ENCODE measurements at places on chromosomes 13 and 19. TPM values are rescaled to one million over a fixed set of nuclear protein-coding genes. Genes with fewer than 3 reads are reported as not detected.

GRCh38 chr13:99004978-99005377 lies 27.1 kb upstream of the DOCK9 start:
- no peak for DNase-seq
- no peak overlapping the region for H3K4me3 ChIP-seq
- no peak overlapping the region for H3K27ac ChIP-seq

Gene CRLF1
- total RNA-seq: 0.18 TPM

GRCh38 chr19:14059652-14060155 lies 2.2 kb downstream of the PALM3 start:
- peaks cover 33% of the 10 kb centered on the region for H3K27me3 ChIP-seq
- H3K27ac ChIP-seq: no peak overlapping the region
- no peak overlapping the region for H3K4me3 ChIP-seq
- DNase-seq: no peak

- DNase-seq: no peak
- no peaks in the 10 kb centered on the region for H3K36me3 ChIP-seq
- no peaks in the 10 kb centered on the region for H3K27me3 ChIP-seq
Measured at GRCh38 chr19:30679153-30679702, 307.0 kb downstream of the ZNF536 start.

Gene COQ8B
- 14.9 TPM for total RNA-seq

DNA sequence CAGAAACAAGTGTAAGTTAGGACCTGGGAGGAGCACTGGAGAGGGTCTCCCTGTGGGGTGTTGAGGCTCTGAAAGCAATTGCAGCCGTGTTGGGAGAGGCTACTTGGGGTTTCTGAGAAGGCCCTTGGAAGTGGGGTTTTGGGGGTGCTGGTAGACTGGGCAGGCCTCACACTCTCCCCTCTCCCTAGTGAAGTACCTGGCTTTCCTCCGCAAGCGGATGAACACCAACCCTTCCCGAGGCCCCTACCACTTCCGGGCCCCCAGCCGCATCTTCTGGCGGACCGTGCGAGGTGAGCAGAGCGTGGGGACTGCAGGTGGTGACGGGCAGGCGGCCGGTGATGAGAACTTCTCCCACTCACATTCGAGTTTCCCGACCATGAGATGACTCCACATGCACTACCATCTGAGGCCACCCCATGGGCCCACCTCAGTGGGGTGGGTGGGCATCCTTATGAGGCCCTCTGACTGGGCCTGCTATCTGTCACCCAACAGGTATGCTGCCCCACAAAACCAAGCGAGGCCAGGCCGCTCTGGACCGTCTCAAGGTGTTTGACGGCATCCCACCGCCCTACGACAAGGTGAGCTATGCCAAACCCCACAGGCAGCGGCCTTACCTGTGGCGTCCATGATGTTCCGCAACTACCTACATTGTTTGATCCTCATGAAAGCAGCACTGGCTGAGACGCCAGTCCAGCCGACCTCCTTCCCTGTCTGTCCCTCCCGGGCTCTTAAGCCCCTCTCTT lies 3.0 kb downstream of the RPL13A start:
- no peaks in the 10 kb centered on the region for H3K27me3 ChIP-seq
- DNase-seq: no peak
- H3K36me3 ChIP-seq: peaks cover 47% of the 10 kb centered on the region

Gene ADAMTS10
- 3.4 TPM for total RNA-seq

DNA sequence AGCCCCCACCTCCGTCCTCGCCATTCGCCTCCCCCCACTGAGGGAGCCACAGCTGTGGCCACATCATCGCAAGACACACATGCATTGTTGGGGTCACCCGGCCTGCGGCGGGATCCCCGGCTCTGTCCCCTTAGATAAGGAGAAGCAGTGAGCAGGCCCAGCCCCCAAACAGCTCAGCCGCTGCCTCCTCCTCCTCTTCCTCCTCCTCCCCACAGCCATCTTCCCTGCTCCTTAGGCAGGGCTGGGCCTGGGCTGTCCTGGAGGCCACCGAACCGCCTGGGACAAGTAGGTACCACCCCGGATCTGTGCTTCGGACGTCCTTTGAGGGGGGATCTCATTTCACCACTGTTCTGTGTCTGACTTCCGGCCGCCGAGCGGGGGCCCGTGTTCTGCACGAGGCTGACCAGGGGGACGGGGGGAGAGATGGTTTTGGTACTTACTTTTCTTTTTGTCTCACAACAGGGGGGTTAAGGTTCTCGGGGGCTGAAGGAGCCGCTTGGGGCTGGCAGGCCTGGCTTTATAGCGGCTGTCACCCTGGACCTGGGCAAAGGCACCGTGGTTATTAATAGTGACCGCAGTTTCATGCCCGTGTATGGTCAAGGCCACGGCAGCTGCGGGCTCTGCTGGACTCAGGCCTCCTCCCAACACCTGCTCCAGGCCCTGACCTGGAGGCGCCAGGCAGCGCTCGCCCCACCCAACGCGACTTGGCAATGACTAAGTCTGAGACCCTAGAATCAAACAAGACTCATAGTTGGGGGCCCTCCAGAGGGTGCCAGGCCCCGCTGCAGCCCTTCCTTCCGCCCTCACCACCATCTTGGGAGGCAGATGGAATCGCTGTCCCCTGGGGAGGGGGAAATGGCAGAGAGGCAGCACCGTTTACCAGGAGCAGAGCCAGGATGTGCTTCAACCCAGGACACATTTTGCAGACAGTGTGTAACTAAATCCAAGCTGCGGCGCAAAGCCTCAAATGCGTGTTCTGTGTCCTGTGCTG lies 18.3 kb downstream of the NMRK2 start:
- H3K27me3 ChIP-seq: no peaks in the 10 kb centered on the region
- H3K4me3 ChIP-seq: no peak overlapping the region
- H3K27ac ChIP-seq: no peak overlapping the region
- peaks cover 11% of the 10 kb centered on the region for H3K36me3 ChIP-seq
- no peak for DNase-seq

GRCh38 chr13:40172878-40173277 lies 493.6 kb downstream of the FOXO1 start:
- no peak overlapping the region for H3K27ac ChIP-seq
- no peak for DNase-seq
- H3K36me3 ChIP-seq: no peaks in the 10 kb centered on the region
- no peaks in the 10 kb centered on the region for H3K27me3 ChIP-seq
- H3K4me3 ChIP-seq: no peak overlapping the region
- no peaks in the 10 kb centered on the region for H3K4me1 ChIP-seq

GRCh38 chr13:33838647-33839046 lies 20.7 kb downstream of the RFC3 start:
- DNase-seq: peak; percentile 8
- no peak overlapping the region for H3K27ac ChIP-seq
- no peak overlapping the region for H3K4me3 ChIP-seq

Gene U2AF2
- total RNA-seq: 120 TPM

DNA sequence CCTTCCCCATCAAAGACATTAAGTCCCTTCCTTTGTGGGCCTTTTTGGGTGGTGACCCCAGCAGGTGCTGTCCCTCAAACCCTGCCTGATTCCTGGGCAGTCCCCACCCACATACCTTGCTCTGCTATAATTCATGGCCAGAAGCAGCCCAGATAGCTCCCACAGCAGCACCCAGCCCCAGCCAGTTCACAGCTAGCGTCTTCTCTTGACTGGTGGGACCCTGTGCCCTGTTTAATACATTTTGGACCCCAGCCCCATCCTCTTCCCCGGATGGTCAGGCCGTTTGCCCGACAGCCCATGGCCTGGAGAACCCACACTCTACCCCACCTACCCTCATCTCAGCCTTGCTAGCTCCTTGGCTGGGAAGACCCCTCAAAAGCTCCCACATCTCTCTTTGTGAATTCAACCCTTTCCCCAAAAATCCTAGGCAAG lies 2.1 kb downstream of the CCDC106 start:
- no peak for DNase-seq
- no peak overlapping the region for H3K27ac ChIP-seq
- peaks cover 5% of the 10 kb centered on the region for H3K4me1 ChIP-seq

- H3K27me3 ChIP-seq: no peaks in the 10 kb centered on the region
- no peaks in the 10 kb centered on the region for H3K4me1 ChIP-seq
Measured at GRCh38 chr19:28359431-28360414, 853.2 kb downstream of the UQCRFS1 start.

Gene ZSCAN4
- total RNA-seq: not detected

GRCh38 chr13:27533155-27533643 lies 82.8 kb upstream of the MTIF3 start:
- H3K4me3 ChIP-seq: no peak overlapping the region
- H3K27me3 ChIP-seq: peaks cover 4% of the 10 kb centered on the region
- H3K27ac ChIP-seq: no peak overlapping the region
- H3K4me1 ChIP-seq: no peaks in the 10 kb centered on the region
- peak; percentile 59 for DNase-seq

Gene C1QTNF9
- total RNA-seq: under 0.01 TPM

Gene OSCAR
- not detected for total RNA-seq

Gene CDX2
- total RNA-seq: not detected

- no peak overlapping the region for H3K27ac ChIP-seq
- no peaks in the 10 kb centered on the region for H3K27me3 ChIP-seq
- H3K4me1 ChIP-seq: no peaks in the 10 kb centered on the region
- no peak for DNase-seq
Measured at GRCh38 chr19:30254158-30254557, 118.0 kb upstream of the ZNF536 start.

Gene SYT3
- total RNA-seq: not detected

GRCh38 chr19:6833166-6833790 lies 54.1 kb upstream of the ADGRE1 start:
- no peaks in the 10 kb centered on the region for H3K27me3 ChIP-seq
- H3K36me3 ChIP-seq: no peaks in the 10 kb centered on the region
- H3K4me1 ChIP-seq: no peaks in the 10 kb centered on the region
- no peak overlapping the region for H3K4me3 ChIP-seq
- H3K27ac ChIP-seq: no peak overlapping the region
- DNase-seq: no peak

DNA sequence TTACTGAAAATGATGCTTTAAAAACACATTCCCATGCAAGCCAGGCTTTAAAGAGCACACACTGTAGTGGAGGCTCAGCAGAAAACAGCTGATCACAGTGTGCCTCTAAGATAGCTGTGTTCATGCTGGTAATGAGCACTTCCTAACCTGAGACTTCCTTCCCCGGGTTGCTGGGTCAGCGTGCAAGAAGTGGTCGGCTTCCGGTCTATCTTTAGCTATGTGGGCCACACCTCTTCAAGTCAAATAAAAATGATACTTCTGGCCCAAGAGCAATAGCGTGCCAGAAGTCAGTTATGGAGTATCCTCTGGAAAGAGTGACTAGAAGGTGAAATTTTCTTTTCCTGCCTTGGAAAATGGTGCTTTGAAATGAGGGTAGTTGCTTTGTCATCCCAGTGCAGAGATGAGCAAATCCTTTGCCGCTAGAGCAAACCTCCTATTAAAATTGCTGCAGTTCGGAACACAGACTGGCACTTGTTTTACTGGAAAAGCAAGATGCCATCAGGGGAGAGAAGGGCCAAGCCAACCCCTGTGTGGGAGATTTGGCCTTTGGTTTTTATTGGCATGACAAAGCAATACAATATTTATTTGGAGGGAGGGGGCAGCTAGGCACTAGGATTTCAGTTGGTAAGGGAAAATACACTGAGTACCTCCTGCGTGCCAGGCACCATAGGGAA lies 64.2 kb downstream of the ARHGAP35 start:
- H3K27ac ChIP-seq: no peak overlapping the region
- H3K36me3 ChIP-seq: peaks cover 19% of the 10 kb centered on the region
- no peak for DNase-seq
- no peak overlapping the region for H3K4me3 ChIP-seq
- H3K4me1 ChIP-seq: peaks cover 18% of the 10 kb centered on the region
- H3K27me3 ChIP-seq: no peaks in the 10 kb centered on the region

Gene CBARP
- 0.18 TPM for total RNA-seq

DNA sequence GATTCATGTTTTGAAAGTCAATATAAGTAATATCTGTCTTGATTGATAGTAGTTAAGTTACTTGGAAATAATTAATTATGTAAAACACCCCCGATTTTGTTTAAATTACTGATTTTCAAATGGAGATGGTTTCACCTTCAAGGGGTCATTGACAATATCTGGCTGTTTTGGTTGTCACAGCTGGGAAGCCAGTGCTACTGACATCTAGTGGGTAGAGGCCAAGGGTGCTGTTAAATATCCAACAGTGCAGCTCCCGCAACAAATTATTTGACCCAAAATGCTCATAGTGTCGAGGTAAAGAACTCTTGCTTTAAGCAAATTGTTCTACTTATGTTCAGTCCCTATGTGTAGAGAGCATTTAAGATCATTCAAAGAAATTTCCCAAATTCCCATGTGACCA lies 50.6 kb upstream of the PCDH20 start:
- DNase-seq: no peak
- no peak overlapping the region for H3K27ac ChIP-seq
- no peaks in the 10 kb centered on the region for H3K36me3 ChIP-seq
- no peak overlapping the region for H3K4me3 ChIP-seq
- no peaks in the 10 kb centered on the region for H3K27me3 ChIP-seq

DNA sequence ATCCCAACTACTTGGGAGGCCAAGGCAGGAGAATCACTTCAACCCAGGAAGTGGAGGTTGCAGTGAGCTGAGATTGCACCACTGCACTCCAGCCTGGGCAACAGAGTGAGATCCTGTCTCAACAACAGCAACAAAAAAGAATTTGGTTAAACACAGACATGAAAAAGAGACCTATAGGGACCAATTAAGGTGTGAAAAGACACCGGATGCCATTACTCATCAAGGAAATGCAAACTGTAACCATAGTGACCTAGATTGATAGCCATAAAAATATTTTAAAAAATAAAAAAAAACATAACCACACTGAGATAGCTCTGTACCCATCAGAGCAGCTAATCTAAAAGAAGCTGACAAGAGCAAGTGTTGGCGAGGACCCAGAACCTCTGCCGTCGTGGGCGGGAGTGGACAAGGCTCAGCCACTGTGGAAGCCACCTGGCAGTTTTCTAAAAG lies 37.1 kb upstream of the ISYNA1 start:
- H3K4me1 ChIP-seq: peaks cover 29% of the 10 kb centered on the region
- H3K27me3 ChIP-seq: no peaks in the 10 kb centered on the region
- H3K36me3 ChIP-seq: peaks cover 13% of the 10 kb centered on the region
- no peak overlapping the region for H3K4me3 ChIP-seq
- H3K27ac ChIP-seq: no peak overlapping the region

- H3K27ac ChIP-seq: no peak overlapping the region
- peaks cover 7% of the 10 kb centered on the region for H3K4me1 ChIP-seq
- H3K36me3 ChIP-seq: no peaks in the 10 kb centered on the region
- DNase-seq: no peak
Measured at GRCh38 chr19:4081441-4082129, 14.9 kb upstream of the ZBTB7A start.

Gene F2RL3
- not detected for total RNA-seq

Gene BCL2L12
- total RNA-seq: 4.7 TPM

- H3K4me1 ChIP-seq: no peaks in the 10 kb centered on the region
- H3K4me3 ChIP-seq: no peak overlapping the region
- DNase-seq: no peak
Measured at GRCh38 chr19:30107251-30107650, 165.2 kb downstream of the URI1 start.

Gene ANKRD24
- 0.18 TPM for total RNA-seq

All from IMR-90 (cell line).